M059J (cell line): ENCODE measurements at places on chromosomes 13 and 19. TPM values are rescaled to one million over a fixed set of nuclear protein-coding genes. Genes with fewer than 3 reads are reported as not detected.

Gene DAND5
- 0.62 TPM in 1 of 2 replicates, not detected in the other for total RNA-seq

Gene LIM2
- total RNA-seq = not detected in 2 replicates

Gene TMIGD2
- not detected in 2 replicates for total RNA-seq

Gene ATXN8OS
- total RNA-seq = not detected in 2 replicates

Gene ATP8A2
- total RNA-seq = 0.44 and 0.47 TPM in 2 replicates

Gene PSG2
- 0.34 and 1.1 TPM in 2 replicates for total RNA-seq

Gene DZIP1
- 17.0 and 24.3 TPM in 2 replicates for total RNA-seq

Gene CLIP3
- 1.3 and 6.7 TPM in 2 replicates for total RNA-seq

Gene ZNF14
- 2.1 and 4.5 TPM in 2 replicates for total RNA-seq

Gene KANK2
- total RNA-seq = 131 and 183 TPM in 2 replicates

Gene SPIB
- not detected in 2 replicates for total RNA-seq

Gene KMT5C
- total RNA-seq = 5.2 and 10.0 TPM in 2 replicates

Gene CEACAM8
- not detected in 2 replicates for total RNA-seq

Gene EVI5L
- 20.7 and 29.2 TPM in 2 replicates for total RNA-seq
